ENCODE measurements at places on chromosomes 2 and 18.

GRCh38 chr2:205837663-205838062 is 155.4 kb downstream of the NRP2 start:
- DNase-seq = no peak

DNA sequence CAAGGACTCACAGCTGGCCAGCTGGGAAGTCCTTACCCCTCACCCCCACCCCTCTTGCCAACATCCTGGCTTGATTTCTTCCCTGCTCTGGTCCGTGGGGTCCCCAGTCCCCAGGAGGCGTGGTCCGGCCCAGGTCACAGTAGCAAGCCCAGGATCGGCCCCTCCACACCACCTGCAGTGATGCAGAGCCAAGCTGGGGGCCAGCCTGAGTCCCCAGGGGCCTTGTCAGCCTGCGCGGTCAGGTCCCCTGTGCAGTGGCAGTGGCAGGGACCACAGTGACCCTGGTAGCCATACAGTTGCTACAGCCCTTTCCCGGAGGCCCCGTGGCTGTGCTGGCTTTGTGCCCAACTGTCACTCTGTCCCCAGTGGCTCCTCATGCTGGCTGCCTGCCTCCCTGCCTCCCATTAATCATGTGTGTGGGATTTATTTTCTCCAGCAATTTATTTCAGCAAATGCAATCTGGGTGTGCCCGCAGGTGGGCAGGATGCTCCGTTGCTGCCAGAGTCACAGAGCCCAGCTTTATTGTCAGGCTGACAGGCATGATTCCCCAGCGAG is 8.8 kb upstream of the PRSS56 start:
- DNase-seq = no peak

GRCh38 chr2:132577686-132578085 is 92.3 kb downstream of the LYPD1 start:
- no peak for DNase-seq

- DNase-seq = no peak
These were observed 214.2 kb upstream of the ACVR2A start for GRCh38 chr2:147630585-147630984.

DNA sequence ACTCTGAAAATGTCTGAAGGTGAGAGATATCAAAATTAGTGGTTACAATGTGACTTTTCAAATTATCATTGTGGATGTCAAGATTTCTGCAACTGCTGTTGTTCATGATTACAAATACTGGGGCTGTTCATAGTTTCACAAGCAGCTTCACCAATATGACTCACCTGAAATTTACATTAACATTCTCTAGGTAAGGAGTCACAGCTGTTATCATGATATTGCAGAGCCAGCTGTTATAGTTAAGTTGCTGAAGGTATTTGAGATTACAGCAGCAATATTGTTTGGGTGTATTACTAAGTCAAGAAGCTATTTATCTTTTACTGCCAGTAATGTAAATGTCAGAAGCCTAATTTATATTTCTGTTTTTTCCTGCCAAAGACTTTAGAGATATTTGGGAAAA is 140.0 kb downstream of the MC4R start:
- no peak for DNase-seq

DNA sequence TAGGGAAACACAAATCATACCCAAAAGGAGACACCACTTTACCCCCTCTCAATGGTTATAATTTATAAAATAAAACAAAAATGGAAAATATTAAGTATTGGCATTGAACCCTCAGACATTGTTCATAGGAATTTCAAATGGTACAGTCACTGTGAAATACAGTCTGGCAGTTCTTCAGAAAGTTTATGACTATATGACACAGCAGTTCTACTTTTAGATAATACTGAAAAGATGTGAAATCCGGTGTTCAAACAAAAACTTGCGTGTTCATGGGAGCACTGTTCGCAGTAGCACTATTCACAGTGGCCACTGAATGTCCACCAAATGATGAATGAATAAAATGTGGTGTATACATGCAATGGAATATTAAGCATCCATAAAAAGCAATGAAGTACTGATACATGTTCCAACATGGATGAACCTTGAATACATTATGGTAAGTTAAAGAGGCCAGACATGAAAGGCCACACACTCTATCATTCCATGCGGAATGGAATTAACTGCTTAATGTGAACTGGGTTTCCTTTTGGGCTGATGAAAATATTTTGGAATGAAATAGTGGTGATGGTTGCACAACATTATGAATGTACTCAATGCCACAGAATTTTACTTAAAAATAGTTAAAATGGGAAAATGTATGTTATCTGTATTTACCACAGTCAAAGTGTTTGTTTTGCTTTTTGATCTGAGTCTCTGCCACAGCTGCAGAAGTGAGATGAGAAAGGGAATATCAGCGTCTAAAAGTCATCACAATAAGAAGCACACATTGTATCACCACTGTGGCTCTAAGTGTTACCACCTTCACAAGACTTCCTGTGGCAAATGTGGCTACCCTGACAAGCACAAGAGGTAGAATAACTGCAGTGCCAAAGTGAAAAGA is 864.6 kb downstream of the SUCLG1 start:
- DNase-seq = no peak

DNA sequence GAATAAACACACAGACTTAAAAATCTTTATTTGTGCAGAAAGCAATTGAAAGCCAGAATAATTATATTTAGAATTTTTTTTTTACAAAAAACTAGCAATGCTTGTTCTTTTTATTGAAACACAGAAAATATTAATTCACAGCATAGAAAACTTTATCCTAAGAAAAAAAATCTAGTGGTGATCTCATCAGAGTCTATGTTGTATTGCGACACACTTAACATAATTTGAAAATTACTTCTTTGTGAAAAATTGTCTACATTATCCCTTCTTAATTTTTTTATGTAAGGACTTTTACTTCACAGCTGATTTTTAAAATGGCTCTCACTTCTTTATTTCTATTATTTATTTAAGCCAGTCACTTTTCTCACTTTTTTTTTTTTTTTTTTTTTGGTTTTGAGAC is 103.4 kb downstream of the LDLRAD4 start:
- no peak for DNase-seq

DNA sequence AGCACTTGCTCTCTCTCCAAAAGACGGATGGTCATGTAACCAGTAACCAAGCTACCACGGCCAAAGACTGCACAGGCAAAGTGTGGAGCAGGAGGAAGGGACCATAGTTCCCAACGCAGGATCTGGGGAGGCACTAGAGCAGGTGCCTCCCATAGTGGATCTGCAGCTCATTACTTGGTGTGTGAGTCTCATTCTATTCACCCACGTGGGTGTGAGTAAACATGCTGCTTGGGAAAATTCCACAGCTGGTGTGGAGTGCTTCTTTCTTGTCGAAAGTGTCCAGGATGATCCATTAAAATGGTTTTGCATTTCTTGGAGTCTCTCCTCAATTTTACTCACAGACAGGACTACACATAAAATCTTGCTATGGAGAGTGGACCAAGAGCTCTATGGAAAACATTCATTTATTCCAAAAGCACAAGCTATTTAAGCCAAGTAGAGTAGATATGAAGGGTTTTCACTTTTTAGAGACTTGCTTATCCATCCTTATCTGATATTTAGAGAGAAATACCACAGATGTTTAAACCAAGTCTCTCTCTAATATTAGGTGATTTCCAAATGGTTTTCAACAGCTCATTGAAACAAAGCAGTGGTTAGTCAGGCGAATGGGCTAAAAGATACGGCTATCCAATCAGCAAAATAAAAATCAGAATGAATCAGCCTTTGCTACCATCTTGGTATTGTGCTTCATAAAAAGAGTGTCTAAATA is 104.3 kb upstream of the CCDC195 start:
- DNase-seq = no peak

DNA sequence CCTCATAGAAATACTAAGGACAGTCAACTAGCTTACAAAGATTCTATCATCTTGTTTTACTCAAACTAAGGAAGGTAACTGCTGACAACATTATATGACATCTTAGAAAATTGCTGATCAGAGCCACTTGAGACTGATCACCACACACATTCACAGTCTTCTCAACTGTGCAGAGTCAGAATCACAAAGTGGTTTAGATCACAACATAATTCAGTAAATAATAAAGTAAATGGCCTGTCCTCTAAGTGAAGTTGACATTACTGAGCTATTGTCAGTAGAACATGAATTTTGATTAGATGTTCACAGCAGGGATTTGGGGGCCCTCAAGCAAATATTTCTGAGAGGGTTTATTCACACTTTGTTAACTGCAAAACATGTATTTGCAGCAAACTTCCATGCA is 28.5 kb downstream of the NOL4 start:
- no peak for DNase-seq

DNA sequence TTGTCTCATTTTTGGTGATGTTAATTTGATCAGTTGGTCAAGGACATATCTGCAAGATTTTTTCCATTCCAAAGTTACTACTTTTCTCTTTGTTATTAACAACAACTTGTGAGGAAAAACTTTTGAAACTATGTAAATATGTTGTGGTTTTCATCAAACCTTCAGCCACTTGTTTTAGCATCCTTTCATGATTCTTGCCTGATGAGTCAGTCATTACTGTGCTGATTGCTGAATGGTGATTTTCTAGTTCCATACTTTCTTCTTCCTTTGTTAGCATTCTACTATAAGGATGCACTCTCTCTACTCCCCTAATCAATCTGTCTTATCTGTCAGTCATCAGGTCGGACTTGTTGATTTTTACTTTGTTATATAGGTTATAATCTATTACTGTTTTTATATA is 10.9 kb downstream of the TMEM87B start:
- no peak for DNase-seq

- DNase-seq = no peak
These were observed 279.8 kb downstream of the C1D start for GRCh38 chr2:67783026-67783425.

DNA sequence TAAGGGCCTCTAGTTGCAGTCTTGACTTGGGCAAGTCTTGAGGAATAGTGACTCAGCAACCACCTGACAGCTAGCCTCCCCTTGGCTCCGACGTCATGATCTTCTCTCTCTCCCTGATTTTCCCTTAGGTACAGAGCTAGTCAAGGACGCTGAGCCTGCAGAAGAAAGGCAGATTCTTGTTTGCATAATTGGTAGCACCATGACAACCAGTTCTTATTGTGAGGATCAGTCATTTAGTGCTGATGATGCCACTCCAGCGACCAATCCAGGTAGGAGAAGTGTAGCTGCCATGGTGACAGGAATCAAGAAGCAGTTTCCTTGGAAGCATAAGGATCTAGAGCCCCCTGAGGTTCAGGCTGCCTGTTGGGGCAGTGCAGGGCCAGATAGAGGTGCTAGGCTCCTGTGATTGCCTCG is 2.8 kb upstream of the RESP18 start:
- DNase-seq = no peak

GRCh38 chr2:64819774-64820688 is 166.3 kb upstream of the SERTAD2 start:
- no peak for DNase-seq

DNA sequence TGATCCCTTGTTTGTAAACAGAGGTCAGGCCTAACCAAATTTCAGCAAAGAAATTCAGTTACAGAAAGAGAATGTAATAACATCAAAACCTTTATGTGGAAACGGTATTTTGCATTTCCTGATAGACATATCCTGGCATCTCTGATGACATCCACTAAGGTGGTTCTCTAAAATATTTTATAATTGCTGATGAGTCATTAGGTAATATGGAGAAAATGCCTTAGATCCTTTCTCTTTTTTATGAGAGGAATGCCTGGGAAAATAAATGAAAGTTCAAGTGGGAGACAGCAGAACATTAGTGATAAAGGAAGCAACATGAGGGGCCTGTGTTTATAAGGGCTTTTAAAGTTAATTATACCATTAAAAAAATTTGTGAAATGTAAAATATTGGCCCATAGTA is 72.6 kb downstream of the PLCL1 start:
- no peak for DNase-seq

GRCh38 chr2:10404324-10405143 is 43.6 kb downstream of the ODC1 start:
- DNase-seq = no peak

- no peak for DNase-seq
These were observed 1.8 kb downstream of the CBLN2 start for GRCh38 chr18:72542342-72542741.

DNA sequence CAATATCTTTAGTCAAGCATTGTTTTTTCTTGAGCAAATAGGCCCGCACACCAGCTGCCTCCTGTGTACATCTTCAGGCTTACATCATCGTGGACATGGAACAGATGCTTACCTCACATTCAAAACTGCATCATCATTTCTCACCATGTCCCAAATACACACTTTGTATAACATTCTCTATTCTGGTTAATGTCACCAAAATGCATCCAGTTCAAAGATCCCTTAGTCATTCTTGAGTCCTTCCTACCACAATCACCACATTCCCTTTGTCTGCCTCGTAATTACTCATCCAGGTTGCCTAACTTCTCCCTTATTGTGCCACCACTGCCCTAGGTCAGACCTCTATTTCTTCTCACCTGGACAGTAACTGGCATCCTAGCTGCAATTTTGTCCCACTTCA is 373.7 kb upstream of the GALNT5 start:
- DNase-seq = no peak
